ENCODE measurements at places on chromosomes 1 and 21. TPM values are rescaled to one million over a fixed set of nuclear protein-coding genes. Genes with fewer than 3 reads are reported as not detected.

MRPS14 gene
- total RNA-seq, result 18.3 TPM

CCDC27 gene
- total RNA-seq, result not detected

CYP2J2 gene
- 4.3 TPM for total RNA-seq

CELF3 gene
- not detected for total RNA-seq

LEMD1 gene
- total RNA-seq, result 0.52 TPM

CHRNB2 gene
- 0.07 TPM for total RNA-seq

ALG14 gene
- 1.7 TPM for total RNA-seq

CACNA1S gene
- not detected for total RNA-seq

NTMT2 gene
- not detected for total RNA-seq

GPR61 gene
- total RNA-seq, result not detected

ABCB10 gene
- 24.9 TPM for total RNA-seq

FASLG gene
- not detected for total RNA-seq

- no peak for DNase-seq
These were observed 4.3 kb upstream of the CLEC20A start for GRCh38 chr1:178500936-178501554.

DNA sequence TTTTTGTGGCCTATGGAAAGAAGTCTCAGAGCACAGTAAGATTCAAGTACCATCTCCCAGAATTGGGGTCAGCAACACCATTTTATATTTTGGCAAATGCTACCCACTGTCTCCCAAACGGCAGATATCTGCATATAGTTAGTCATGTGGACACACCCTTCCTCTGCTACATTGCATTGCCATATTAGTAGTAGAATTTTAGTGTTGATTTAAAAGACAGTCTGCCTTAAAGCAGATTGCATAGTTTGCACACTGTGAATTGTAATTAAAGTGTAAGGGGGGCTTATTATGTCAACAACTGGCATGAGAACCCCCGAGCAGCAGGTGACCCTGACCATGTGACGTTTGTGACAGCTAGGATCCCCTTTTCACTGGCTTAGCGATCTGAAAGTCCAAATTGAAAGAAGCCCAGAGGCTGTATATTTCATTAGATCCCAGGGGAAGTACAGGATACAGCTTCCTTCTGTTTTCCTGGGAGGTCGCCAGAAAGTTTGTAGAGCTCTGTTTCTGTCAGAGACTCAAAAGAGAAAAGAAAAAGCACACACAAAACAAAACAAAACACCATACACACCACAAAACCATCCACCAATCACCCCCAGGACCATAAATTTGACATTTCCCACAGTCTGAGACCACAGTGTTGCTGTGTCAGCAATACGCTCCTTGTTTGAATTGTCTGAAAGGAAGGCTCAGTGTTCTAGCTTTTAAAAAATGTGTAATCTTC lies 172.4 kb downstream of the NFIA start:
- DNase-seq, result no peak

- DNase-seq, result no peak
These were observed 280.5 kb downstream of the PLPP3 start for GRCh38 chr1:56298866-56299265.

DNA sequence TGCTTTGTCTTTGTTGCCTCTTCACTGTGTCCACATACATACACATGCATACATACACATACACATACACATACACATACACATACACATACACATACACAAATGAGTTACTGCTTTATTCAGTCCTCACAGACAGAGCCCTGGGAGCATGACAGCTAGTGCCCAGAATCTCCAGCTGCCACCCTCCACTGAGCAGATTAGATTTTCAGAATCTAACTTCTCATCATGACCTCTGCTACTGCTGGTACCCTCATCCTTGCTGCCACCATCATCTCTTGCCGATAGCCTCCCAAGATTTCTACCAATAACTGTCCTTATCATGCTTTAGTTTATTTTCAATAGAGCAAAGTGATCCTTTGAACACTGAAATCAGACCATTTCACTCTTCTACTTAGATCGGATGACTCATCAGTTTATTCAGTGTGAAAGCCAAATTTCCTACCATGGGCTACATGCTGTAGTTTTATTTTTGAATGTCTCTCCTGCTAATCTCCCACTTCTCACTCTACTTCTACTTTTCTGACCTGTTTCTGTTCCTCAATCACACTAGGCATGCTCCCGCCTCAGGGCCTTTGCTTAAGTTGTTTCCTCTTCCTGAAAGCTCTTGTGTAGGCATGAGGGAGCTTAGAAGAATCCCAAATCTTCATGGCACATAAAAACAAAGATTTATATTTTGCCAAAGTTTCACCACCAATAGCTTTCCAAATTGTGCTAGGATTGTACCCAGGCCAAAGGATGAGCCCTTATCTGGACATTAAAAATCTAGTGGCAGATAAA lies 43.0 kb downstream of the ATP6V1G3 start:
- no peak for DNase-seq

GRCh38 chr21:44326716-44327602 lies 12.2 kb downstream of the CFAP410 start:
- DNase-seq, result no peak

GRCh38 chr1:98110674-98111073 lies 189.8 kb upstream of the DPYD start:
- no peak for DNase-seq

DNA sequence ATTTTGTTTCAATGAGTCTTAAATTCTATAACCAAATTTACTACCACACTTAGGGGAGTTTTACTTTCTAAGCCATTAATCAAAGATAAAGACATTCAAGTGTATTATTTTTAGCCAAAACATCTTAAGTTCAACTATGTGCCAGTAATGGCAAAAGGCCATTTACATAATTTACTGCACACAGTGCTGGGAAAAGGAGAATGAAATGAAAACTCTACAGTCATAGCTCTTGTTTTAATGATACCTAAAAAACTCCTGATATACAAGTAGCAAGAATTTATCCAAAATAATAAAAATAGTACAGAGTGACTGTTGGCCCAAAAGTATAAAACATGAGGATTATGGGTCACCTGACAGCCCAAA lies 42.4 kb upstream of the C1orf198 start:
- no peak for DNase-seq

- DNase-seq, result no peak
These were observed 5.0 kb downstream of the RAP1GAP start for GRCh38 chr1:21663951-21664805.

GRCh38 chr1:65458730-65459396 lies 38.4 kb downstream of the LEPR start:
- no peak for DNase-seq

GRCh38 chr1:109878531-109879104 lies 32.0 kb upstream of the CSF1 start:
- DNase-seq, result no peak

DNA sequence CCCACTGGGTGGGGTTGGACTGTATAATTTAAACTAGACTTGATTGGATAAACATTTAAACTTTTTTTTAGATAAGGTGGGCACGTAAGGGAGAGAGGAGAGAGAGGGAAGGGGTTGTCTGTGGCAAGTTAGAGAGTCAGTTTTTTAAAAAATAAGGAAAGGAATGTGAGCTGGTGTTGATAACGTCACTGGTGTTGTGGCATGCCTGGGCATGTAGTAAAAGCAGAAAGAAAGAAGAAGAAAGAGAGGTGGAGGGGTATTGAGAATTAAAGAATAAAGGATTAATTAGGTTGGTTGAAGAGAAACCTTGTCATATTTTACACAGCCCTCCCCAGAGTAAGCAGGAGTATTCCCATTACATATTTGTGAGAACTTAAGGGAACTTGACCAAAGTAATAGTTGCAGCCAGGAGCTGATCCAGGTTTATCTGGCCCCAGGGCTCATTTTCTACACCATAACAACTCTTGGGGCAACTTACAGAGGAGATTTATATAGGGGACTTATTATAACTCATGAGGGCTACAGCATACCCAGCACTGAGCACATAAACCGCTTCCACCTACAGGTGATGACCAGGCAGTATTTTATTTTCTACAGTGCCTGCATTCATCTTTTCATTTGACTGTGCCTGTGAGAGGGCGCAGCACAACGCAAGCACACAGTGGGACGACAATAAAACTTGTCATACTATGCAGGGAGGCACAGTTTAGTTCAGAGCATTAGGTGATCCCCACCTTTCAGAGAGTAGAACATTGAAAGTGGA lies 70.2 kb downstream of the CCDC30 start:
- DNase-seq, result no peak

DNA sequence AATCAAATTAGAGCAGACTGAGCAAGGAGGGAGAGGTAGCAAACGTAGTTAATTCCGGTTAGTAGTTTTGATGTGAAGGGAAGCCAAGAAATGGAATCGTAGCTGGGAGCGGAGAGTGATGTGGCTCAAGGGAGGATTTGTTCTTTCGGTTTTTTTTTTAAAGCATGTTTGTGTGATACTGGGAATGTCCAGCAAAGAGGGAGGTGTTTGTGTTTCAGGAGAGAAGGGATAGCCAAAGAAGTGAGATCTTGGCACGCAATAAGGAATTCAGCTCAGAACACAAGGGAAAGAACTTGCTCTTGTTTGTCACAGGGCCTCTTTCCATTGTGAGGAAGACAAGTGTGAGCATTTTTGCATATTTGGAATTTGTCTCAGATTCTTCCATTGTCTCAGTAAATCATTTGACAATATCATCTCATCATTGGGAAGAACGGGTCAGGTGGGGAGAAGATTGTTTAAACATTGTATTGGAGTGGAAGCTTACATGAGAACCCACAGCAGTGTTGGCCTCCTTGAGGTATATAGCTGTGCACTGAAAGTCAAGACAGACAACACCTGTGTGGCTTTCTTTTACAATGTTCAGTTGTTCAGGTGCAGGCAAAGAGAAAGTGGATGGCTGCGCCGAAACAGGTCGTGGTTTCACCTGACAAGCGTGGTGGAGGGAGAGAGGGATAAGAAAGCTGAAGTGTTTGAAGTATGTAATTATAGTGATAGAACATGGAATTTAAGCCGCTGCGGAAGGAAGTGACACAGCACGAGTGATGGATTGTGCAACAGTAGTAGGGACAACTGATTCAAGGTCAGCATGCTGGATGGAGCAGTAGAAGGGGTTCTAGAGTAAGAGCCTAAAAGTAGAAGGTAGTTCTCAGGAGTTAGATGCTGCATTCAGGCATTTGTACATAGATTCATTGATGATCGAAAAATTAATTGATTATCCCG lies 25.4 kb downstream of the FMN2 start:
- DNase-seq, result no peak

GRCh38 chr1:207603777-207604176 lies 41.2 kb upstream of the CR1L start:
- DNase-seq, result no peak

GRCh38 chr1:65001231-65001792 lies 35.0 kb upstream of the JAK1 start:
- no peak for DNase-seq

- DNase-seq, result no peak
These were observed 19.4 kb downstream of the ZBTB40 start for GRCh38 chr1:22471078-22471477.

DNA sequence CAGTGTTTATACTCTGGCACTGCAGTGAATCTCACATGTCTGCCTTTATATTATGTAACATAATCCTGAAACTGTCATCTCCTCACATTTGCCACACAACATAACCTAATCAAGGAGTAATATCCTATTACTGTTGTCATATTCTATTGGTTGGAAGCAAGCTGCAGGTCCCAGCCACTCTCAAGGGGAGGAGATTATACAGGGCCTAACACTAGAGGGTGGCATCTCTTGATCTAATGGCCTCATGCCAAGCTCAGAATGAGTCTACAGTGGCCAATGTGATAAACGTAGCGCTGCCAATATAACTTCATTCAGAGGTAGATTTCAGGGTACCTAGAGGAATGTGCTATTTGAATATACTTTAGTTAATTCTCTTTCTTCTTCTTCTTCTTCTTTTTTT lies 166.8 kb downstream of the BACH1 start:
- no peak for DNase-seq

DNA sequence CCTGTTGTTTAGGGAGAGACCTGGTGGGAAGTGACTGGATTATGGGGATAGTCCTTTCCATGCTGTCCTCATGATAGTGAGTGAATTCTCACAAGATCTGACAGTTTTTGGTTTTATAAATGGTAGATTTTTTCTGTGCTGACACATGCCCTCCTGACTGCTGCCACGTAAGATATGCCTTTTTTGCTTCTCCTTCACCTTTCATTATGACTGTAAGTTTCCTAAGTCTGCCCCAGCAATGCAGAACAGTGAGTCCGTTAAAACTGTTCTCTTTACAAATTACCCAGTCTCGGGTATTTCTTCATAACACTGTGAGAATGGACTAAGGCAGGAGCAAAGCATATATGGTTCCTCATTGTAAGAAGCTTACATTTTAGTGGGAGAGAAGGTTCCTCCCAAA lies 1727.2 kb downstream of the NCAM2 start:
- no peak for DNase-seq

DNA sequence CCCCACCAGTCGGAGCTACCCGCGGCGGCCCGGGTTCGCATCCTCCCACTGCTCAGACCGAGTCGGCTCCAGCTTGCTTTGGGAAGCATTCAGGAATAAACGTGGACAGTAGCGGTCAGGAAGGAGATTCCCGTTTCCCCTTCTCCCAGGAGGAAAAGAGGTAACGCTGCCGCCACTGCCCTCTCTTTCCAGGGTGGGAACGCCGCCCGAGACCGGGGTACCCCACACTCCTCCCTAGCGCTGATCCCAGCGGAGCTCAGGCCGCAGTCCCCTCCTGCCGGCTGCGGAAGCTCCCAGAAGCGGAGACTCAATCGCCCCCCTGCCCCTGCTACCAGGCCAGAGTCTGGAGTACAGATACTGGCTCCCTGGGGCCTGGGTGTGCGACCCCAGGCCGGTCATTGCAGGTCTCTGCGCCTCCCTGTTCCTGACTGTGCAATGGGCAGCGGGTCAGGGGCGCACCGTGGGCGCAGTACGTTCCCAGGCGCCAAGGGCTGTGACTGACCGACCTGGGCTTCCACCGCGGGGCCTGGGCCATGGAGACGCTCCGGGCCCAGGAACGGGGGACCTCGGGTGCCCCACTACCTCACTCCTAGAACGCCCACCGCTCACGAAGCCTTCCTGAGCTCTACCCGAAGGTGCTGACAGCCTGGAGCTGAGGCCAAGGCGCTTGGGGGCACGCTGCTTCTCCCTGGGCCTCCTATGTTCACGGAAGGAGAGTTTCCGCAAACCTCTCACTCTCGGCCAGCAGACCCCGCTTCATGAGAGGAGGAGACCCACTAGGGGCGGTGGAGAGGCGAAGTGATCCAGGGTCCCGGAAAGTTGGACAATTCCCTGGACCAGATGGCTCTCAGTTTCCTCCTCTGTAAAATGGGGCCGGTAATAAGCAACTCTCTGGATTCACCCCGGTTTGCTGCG lies 7.8 kb downstream of the DMRTA2 start:
- no peak for DNase-seq

GRCh38 chr1:27233667-27234048 lies 774 bp upstream of the WDTC1 start:
- DNase-seq, result no peak

- DNase-seq, result no peak
These were observed 157.5 kb downstream of the COP1 start for GRCh38 chr1:176049582-176049981.
